ENCODE measurements at places on chromosomes 7 and 10.

DNA sequence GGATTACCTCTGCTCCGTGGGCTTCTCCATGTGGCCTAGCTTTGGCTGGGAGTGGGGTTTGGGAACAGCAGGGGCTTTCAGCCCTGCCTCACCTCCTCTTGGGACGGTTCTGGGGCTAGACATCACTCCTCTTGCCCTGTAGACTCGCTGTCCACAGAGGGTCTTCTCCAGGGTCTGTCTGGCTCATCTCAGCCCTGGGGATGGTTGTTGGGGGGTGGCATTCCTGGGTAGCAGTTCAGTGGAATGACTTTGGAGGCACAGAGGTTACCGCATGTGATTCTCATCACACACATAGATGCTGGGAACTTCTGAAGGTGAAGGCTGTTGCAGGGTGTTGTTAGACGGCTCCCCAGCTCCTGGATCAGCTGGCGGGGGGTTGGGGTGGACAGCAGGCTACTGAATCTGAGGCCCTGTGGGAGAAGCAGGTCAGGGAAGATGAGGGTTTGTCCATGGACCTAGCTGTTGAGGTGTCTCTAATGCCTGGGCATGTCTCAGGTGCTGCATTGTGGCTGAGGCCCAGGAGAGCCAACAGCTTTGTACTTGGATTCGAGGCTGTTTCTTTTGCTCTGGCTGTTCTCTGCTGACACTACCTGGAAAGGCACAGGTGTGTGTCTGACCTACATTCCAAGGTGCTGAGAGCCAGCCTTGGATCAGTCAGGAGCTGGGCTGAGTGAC is 23.8 kb downstream of the RAMP3 start:
- DNase-seq, result no peak

DNA sequence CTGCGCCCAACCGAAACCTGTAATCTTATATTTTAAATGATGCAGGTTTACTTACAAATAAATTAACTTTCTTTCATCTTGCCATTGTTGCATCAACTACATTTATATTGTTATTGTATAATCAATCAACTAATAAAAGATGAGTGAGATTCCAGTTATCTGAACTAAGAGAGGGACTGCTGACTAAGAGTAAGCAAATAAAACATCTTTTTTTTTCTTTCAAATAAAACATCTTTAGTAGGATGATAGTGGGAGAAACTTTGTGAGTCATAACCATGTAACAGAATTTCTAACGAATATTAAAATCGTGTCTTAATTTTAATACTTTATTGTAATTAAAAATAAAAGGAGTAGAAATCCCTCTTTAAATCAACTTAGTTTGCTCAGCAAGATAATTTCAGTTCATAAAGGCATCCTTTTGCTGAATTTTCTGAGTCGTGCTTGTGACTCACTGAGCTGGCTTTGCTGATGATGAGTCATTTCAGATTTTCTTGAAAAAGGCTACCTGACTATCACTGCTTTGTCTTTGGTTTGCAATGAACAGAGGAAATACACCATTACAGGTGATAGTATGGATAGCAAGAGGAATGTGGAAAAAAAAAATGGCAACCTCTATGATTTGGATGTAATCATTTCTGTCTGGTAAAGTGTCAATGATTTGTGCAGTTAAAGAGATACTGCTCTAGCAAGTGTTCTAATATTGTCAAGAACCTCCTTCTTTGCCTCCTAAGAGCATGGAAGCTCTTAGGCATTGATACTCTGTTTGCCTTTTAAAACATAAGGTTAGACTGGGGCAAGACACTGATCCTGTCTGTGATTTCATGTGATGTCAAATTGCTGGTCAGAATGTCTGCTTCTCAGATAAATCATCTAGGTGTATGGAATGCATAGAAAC is 119.5 kb downstream of the GPR158 start:
- no peak for DNase-seq

DNA sequence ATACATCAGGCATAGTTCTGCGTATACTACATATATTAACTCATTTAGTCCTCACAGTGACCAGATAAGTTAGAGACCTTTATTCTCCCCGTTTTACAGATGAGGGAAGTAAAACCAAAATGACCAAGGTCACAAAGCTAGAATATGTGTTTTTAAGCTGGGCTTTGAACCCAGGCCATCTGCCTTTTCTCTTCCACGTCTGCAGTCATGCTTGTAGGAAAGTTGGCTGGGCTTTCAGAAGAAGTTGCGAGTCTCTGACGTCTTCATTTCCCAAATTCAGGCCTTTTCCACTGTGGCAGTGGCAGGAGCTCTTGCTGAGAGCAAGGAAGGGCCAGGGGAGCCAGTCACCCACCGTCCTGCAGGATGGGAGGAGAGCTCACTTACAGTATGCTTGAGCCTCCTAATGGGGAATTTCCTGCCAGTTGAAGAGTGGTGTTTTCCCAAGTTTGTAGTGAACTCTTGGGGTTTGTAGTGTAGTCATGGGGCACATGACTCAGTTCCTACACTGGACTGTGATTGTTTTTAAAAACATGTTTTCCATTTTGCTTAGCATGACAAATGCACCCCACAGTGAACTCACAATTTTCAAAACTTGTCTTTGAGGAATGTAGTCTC is 34.2 kb downstream of the CYP17A1 start:
- DNase-seq, result no peak

- DNase-seq, result no peak
Observed at GRCh38 chr7:78443811-78444210, 645.2 kb downstream of the PHTF2 start.

DNA sequence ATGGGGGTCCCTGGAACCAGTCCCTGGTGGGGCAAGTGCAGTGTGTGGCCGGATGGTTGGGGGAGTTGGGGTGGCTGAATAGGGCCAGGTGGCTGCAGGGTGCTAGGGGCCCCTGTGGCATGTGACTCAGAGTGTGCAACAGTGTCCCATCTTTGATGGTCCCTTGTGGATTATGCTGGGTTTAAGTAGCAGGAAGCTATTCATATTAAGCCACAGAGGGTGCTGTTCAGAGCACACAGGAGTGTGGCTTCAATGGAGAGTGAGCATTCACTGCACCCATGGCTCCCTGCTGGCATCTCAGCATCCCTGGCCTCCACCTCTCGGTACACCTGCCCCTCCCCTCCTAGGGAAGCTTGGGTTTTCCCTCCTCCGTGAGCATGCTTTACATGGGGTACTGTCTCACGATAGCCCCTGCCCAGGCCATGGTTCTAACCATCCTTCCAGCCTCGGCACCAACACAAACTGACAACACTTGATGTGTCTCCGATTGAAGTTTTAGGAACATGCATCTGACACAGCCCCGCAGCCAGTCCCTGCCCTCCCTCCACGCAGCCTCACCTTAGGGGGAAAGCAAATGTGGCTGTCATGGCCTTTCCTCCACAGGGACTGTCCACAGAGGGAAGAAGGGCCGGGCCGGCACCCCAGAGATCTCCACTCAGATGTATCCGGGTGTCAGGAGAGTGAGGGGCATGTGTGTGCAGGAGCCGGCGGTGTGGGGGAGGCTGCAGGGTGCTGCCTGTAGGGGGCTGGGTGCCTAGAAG is 30.4 kb upstream of the PPIF start:
- no peak for DNase-seq
